ENCODE measurements at places on chromosomes 1 and 21.

DNA sequence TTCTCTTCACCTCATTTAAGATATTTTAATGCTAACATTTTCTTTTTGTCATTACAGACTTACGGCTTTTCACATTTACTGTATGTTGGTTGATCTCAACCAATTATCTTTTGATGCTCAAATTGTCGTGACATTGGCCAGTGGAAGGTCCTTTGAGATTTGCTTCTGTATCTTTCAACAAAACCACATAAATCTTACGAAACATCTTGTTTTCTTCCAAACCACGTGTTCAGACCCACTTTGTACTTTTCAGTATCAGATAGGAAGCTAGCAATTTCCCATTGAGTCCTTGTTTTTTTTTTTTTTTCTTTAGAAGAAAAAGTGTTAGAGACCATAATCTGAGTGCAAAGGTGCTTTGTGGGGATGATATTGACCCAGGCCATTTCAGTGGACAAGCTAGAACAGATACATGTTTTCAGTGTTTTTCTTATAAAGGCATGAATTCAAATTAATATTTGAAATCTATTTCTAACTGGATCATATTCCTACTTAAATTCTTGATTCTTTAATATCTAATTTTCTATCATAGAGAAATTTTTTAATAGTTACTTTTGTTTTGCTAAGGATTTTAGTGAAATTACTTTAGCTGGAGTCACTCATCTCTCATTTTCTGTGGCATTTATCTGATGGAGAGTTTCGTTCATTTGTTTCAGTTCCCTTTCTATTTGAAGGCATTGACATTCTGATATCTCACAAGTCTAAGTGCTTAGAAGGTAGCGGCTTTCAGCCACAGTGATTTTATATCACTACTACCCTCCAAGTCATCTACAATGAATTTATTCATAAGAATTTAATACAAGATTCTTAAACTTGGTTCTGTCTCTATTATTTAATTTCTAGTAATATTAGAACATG lies 26.7 kb downstream of the ATG4C start:
- DNase-seq: no peak

- DNase-seq: no peak
These were observed 2.2 kb upstream of the FOXD3 start for GRCh38 chr1:63320022-63320721.

DNA sequence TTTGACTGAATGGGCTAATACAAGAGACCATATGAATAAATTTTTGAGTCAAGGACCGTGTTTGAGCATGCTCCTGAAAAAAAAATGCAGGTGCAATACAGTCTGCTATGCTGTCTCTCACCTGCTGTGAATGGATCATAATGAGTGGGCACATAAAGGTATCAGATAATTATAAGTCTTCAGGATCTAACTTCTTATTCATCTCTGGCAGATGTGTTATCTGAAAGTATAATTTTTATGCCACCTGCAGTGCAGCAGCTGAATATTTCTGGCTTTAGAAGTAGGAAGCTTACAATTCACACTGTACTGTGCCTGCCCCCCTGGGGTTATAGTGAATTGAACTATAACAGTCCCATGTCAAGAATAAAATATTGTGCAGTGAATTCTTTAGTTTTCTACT lies 333.3 kb downstream of the MRPL39 start:
- DNase-seq: no peak

- no peak for DNase-seq
These were observed 90.4 kb downstream of the BACH1 start for GRCh38 chr21:29389136-29389535.

GRCh38 chr1:40980453-40981121 lies 1.1 kb downstream of the CTPS1 start:
- no peak for DNase-seq

DNA sequence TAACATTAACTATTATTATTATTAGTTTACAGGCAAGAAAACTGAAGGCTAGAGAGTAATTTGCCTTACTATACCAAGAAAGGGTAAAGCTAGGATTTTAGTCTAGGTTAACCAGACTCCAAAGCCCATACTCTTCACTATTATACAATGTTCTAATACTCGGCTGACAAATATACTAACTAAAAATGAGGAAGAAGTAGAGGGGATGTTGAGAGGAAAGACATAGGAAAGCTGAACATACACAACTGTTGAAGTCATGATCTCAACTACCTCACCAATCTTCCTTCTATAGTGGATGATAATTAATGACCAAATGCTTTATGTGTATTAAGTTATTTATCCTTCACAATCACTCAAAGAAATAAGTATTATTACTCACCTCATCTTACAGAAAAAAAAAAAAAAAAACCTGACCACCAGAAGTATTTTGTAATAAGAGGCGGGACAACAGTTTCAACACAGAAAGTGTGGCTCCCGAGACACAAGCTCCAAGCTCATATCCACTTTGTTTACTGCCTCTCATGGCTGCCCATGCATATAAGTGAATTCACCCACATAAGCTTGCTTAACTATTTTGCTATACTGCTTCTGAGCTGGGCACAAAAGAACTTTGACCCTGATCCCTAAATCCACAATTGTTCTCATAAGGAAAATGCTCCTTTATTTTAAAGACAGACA lies 78.0 kb downstream of the USP1 start:
- no peak for DNase-seq

GRCh38 chr1:145927916-145928643 lies 796 bp upstream of the RBM8A start:
- no peak for DNase-seq

- no peak for DNase-seq
These were observed 20.5 kb downstream of the OLFML3 start for GRCh38 chr1:113999799-114000198.

DNA sequence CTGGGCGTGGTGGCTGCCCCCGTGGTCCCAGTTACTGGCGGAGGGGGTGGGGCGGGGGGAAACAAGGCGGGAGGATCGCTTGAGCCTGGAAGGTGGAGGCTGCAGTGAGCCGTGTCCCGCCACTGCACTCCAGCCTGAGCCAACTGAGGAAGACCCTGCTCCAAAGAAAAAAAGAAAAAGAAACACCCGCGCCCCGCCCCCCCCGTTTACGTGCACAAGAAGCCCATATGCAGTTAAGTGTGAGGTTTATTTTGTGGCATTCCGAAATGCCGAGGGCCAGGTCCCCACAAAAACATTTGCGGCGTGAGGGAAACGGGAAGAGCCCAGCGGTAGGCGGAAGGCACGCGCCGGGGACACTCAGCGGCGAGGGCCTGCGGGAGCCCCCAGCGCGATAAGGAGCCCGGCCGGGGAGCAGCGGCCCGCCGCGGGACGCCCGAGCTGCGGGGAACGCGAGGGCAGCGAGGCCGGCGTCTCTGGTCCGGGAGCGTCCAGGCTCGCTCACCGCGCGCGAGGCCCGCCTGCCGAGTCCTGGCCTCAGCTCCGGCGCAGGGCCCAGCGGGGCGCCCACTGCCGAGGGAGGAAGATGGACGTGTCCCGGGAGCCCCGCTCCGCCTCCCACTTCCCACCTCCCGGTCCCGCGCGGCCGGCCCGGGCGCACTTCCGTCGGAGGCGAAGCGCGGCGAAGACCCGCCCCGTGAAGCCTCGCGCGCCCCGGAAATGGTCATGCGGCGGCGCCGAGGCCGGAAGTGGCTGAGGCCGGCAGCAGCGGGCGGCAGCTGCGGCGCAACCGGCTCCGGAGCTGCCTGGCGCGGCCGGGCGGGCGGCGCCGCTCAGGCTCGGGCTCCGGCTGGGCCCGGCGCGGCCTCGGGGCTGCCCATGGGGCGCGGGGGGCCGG lies at the start of gene TRAPPC10:
TRAPPC10 (plus strand) TSS at position 731 of the 895 bp plus-strand sequence. CDS start 185 bp downstream, outside the sequence.
- DNase-seq: peak; percentile 60

GRCh38 chr1:2182376-2182775 lies 12.2 kb downstream of the FAAP20 start:
- DNase-seq: no peak

DNA sequence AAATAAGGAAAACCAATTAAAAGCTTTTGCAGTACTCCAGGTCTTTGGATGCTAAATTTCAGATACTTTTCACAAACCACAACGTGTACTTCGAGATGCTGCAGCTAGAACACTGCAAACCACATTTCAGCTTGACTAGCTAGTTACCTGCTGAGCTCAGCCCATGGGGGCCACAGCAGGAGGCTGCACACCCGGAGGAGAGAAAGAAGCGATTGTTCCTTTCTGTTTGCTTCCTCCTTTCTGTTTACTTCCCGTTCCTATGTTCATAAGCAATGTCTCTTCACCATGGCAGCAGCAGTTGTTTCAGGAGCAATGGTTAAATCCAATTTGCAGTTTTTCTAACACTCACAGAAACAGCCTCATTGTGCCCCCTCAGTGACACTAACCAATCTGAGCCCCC lies 225.6 kb upstream of the FGGY start:
- no peak for DNase-seq

GRCh38 chr1:6753320-6754140 lies 31.7 kb upstream of the CAMTA1 start:
- DNase-seq: no peak

DNA sequence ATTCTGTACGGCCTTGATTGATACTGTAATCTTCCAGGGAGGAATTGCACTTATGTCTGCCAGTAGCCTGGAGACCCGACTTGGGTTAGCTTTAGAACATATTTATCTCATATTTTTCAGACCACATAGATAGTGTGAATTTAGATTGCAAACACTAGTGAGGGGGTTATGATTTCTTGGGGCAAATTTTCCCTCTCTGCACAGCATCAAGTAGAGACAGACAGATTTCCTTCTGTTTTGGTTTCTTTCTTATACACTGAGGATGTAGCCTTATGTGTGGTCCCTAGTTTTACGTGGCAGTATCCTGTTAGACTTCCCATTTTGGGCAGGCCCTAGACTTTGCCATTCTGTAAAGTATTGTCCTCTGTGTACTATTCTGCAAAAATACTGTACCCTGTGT lies 29.0 kb downstream of the SOAT1 start:
- no peak for DNase-seq

GRCh38 chr1:68811806-68812205 lies 314.9 kb upstream of the DEPDC1 start:
- DNase-seq: no peak

DNA sequence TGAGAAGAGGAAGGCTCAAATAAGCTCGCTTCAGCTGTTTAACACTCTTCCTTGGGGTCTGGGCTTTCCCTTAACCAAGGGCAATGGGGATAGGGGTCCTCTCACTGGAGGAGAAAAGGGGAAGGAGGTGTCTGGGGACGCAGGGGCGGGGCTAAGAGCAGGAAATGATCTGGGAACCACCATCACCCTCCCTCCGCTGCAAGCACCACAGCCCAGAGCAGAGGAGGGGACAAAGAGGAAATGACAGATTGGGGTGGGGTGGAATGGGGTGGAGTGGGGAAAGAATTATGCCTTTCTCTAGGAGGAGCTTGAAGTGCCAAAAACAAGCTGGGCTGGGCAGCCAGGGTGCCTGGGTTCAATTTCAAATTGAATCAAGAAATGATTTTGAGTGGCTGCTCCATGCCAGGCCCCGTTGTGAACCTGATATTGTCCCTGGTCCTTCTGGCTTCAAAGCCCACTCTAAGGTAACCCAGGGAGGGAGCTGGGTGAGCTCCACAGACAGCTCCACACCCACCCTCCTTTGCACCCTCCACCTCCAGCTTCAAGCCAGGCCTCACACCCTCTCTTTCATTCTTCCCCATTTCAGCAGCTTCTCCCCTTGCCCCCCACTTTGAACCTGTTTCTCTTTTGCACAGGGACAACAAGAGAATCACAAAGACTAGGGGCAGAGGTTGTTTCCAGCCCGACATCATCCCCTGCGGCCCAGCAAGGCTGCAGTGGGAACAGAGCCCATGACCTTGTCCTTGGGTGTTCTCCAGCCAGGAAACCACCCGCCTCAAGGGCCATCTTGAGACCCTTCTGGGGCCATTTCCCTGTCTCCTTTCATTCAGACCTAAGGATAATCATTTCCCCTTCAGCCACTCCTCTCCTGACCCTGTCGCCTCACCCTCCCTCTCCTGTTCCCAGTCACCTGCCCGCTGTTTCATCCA lies 1.1 kb downstream of the ARHGAP30 start:
- DNase-seq: no peak

DNA sequence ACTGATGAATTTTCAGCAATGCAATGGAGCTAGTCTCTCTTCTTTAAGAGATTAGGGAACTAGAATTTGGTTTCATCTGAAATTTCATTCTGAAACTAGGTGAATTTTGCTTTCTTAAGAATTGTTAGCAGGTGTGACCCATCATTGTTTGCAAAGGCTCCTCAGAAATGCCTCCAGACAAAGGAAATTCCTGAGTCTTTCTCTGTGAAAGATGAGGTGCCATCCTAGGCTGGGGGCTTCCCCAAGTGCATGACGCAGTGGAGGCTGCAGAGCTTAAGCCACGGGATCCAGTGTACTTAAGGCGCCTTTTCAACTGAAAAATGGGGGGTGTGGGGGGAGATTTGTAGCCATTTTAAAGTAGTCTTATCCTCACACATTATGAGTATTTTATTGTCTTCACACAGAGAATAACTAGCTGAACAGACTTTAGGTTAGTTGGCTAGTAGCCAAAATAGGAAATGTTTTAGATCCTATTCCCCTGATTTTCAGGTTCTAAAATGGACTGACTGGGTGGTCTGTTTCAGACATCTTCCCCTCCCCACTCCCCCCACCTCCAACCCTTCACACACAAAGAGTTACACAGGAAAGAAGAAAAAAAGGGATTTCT lies 202.0 kb downstream of the NFIA start:
- DNase-seq: no peak

- no peak for DNase-seq
These were observed 1157.3 kb downstream of the PLA2G4A start for GRCh38 chr1:187985897-187986654.

GRCh38 chr1:243260221-243260880 lies 4.5 kb downstream of the SDCCAG8 start:
- no peak for DNase-seq

- no peak for DNase-seq
These were observed at the start of gene C1orf167 for GRCh38 chr1:11761988-11762406. C1orf167 (plus strand) TSS chr1:11762193; CDS start chr1:11764401, 2,208 bp downstream.

- DNase-seq: no peak
These were observed 10.3 kb downstream of the DENND4B start for GRCh38 chr1:153936011-153936802.

GRCh38 chr1:247268390-247269045 lies 12.6 kb downstream of the VN1R5 start:
- no peak for DNase-seq

DNA sequence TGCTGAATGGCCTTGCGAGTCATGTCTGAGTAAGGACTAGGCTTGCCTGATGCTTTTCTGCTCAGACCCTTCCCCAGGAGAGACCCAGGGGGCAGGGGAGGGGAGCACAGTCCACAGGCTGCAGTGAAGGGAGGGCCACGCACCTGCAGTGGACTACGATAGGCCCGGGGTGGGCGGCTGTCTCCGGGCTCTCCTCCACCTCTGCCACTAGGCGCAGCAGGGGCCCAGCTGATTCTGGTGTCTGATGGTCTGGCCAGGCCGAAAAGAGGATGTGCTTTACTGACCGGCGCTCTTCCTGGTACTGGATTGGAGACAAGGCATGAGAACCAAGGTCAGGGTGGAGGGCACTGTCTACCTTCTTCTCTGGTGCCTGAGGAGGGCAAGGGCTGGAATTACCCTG lies 7.9 kb upstream of the ARL8A start:
- no peak for DNase-seq

GRCh38 chr1:10762153-10762523 lies 34.3 kb downstream of the CASZ1 start:
- DNase-seq: no peak

DNA sequence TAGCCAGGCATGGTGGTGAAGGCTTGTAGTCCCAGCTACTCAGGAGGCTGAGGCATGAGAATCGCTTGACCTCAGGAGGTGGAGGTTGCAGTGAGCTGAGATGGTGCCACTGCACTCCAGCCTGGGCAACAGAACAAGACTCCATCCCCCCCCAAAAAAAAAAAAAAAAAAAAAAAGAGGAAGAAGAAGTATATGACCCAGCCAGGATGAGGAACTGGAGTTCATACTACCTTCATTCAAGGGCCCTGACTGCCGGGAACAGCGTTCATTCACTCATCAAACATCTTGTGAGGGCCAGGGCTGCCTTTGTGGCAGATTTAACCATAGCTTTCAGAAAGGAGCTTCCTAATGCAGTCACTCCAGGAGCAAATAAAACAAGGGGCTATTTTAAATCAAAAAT lies 127.6 kb downstream of the MRPS6 start:
- DNase-seq: no peak

Data from NCI-H187 (cell line).